ENCODE measurements at places on chromosomes 5 and 9. TPM values are rescaled to one million over a fixed set of nuclear protein-coding genes. Genes with fewer than 3 reads are reported as not detected.

The DNAJB5 gene
- total RNA-seq: 70.0 TPM

- no peak for DNase-seq
- H3K27ac ChIP-seq: peak overlapping the region; percentile 95
- no peaks in the 10 kb centered on the region for H3K36me3 ChIP-seq
- H3K27me3 ChIP-seq: no peaks in the 10 kb centered on the region
- peaks cover 52% of the 10 kb centered on the region for H3K4me1 ChIP-seq
Observed at GRCh38 chr9:129608561-129609481, 12.1 kb downstream of the C9orf50 start.

GRCh38 chr9:133876836-133877235 is 115.3 kb downstream of the VAV2 start:
- H3K27ac ChIP-seq: no peak overlapping the region
- peaks cover 6% of the 10 kb centered on the region for H3K4me1 ChIP-seq
- H3K4me3 ChIP-seq: no peak overlapping the region
- H3K27me3 ChIP-seq: no peaks in the 10 kb centered on the region

DNA sequence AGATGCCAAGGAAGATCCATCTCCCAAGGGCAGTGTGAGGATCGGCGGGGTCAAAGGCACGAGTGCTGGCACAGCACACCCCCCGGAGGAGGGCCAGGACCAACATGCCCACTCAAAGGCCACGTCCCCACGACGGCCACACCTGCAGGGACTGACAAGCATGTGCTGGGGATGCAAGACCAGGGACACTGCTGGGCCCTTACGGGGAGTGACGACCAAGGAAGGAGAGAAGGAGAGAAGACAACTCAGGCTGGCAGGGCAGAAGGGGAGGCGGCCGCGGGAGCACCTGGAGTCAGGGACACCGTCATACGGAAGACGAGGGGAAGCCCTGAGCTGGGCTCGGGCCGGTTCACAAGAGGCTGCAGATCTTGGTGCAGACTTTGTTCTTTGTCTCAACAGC is 10.4 kb downstream of the QSOX2 start:
- DNase-seq: no peak
- peaks cover 30% of the 10 kb centered on the region for H3K4me1 ChIP-seq
- no peaks in the 10 kb centered on the region for H3K27me3 ChIP-seq
- no peak overlapping the region for H3K27ac ChIP-seq
- H3K4me3 ChIP-seq: no peak overlapping the region

DNA sequence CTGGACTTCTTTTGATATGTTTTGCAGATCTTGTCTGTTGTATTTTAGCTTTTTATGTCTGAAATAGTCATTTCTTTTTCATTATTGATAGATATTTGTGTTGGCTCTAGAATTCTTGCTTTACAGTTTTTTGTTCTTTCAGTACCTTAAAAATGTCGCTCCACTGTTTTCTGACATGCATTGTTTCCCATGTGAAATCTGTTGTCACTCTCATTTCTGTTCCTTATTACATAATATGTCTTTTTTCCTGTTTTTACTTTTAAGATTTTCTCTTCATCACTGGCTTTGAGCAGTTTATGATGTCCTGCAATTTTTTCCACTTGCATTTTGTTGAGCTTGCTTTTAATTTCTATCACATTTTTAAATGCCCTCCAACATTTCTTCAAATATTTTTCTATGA is 270.4 kb upstream of the TARS1 start:
- no peaks in the 10 kb centered on the region for H3K27me3 ChIP-seq
- no peaks in the 10 kb centered on the region for H3K4me1 ChIP-seq
- no peak overlapping the region for H3K27ac ChIP-seq
- H3K36me3 ChIP-seq: no peaks in the 10 kb centered on the region
- no peak overlapping the region for H3K4me3 ChIP-seq

The PROB1 gene
- 46.3 TPM for total RNA-seq

GRCh38 chr9:16180546-16180945 is 627.7 kb downstream of the CCDC171 start:
- peaks cover 16% of the 10 kb centered on the region for H3K4me1 ChIP-seq
- no peaks in the 10 kb centered on the region for H3K36me3 ChIP-seq
- no peak overlapping the region for H3K4me3 ChIP-seq
- DNase-seq: no peak
- no peaks in the 10 kb centered on the region for H3K27me3 ChIP-seq
- H3K27ac ChIP-seq: no peak overlapping the region

The TPD52L3 gene
- total RNA-seq: not detected

GRCh38 chr5:36272136-36272690 is 29.5 kb downstream of the RANBP3L start:
- H3K4me3 ChIP-seq: no peak overlapping the region
- no peaks in the 10 kb centered on the region for H3K27me3 ChIP-seq
- no peak overlapping the region for H3K27ac ChIP-seq
- no peaks in the 10 kb centered on the region for H3K36me3 ChIP-seq
- peaks cover 6% of the 10 kb centered on the region for H3K4me1 ChIP-seq
- no peak for DNase-seq

GRCh38 chr9:4417578-4418325 is 72.5 kb upstream of the SLC1A1 start:
- no peak for DNase-seq
- no peak overlapping the region for H3K4me3 ChIP-seq
- no peak overlapping the region for H3K27ac ChIP-seq
- no peaks in the 10 kb centered on the region for H3K4me1 ChIP-seq
- no peaks in the 10 kb centered on the region for H3K36me3 ChIP-seq

DNA sequence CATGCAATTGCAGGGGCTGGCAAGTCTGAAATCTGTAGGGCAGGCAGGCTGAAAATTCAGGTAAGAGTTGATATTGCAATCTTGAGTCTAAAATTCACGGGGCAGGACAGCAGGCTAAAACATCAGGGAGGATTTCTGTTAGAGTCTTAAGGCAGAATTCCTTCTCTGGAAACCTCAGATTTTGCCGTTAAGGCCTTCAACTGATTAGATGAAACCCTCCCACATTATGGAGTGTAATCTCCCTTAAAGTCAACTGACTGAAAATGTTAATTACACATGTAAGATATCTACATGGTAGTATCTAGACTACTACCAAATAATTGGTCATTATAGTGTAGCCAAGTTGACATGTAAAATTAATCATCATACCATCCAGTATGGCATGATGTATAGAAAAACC is 3.1 kb upstream of the ZNF169 start:
- no peaks in the 10 kb centered on the region for H3K27me3 ChIP-seq
- H3K27ac ChIP-seq: no peak overlapping the region
- no peak for DNase-seq
- no peak overlapping the region for H3K4me3 ChIP-seq

- no peak overlapping the region for H3K4me3 ChIP-seq
- no peaks in the 10 kb centered on the region for H3K27me3 ChIP-seq
- H3K36me3 ChIP-seq: no peaks in the 10 kb centered on the region
- H3K27ac ChIP-seq: no peak overlapping the region
- no peaks in the 10 kb centered on the region for H3K4me1 ChIP-seq
Observed at GRCh38 chr5:146005723-146006122, 69.3 kb downstream of the SH3RF2 start.

DNA sequence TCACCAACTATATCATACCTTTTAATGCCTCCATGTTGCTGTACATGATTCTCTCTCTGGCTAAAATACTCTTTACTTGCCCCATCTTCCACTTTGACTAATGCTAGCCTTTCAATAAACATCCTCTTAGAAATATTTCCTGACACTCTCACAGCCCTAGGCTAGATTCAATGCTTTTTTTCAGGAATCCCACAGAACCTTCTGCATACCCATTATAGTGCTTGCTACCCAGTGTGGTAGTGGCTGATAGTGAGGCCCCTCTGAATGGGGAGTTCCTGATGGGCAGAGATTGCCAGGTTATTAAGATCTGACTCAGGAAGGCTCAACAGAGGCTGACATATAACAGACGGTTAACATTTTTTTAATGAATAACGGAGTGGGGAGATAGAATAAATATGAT is 11.6 kb downstream of the SSBP2 start:
- DNase-seq: no peak
- peaks cover 7% of the 10 kb centered on the region for H3K36me3 ChIP-seq
- H3K27me3 ChIP-seq: no peaks in the 10 kb centered on the region
- H3K4me3 ChIP-seq: no peak overlapping the region

DNA sequence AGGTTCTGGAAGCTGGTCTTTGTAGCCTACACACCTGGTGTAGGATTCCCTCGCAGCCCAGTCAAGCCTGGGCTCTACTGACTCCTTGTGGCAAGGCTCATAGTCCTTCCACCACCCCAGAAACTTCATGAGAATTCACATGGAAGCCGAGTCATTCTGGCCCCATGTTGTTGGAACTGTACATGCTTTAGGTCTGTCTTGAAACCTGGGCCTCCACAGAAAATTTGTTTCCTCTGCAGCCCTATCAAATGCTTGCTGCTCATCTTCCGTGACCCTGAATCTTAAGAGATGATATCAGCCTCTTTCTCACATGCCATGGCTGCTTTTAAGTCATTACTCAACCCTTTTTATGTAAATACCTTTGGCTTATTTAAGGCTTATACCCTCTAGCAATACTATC is 113.4 kb upstream of the GRHPR start:
- no peak overlapping the region for H3K4me3 ChIP-seq
- no peaks in the 10 kb centered on the region for H3K27me3 ChIP-seq
- peaks cover 26% of the 10 kb centered on the region for H3K36me3 ChIP-seq
- no peak for DNase-seq
- no peaks in the 10 kb centered on the region for H3K4me1 ChIP-seq

- DNase-seq: no peak
- no peak overlapping the region for H3K27ac ChIP-seq
- H3K4me1 ChIP-seq: peaks cover 5% of the 10 kb centered on the region
- H3K27me3 ChIP-seq: no peaks in the 10 kb centered on the region
- no peak overlapping the region for H3K4me3 ChIP-seq
Observed at GRCh38 chr5:103445426-103446035, 117.1 kb downstream of the NUDT12 start.

The SLC26A2 gene
- 4.1 TPM for total RNA-seq

DNA sequence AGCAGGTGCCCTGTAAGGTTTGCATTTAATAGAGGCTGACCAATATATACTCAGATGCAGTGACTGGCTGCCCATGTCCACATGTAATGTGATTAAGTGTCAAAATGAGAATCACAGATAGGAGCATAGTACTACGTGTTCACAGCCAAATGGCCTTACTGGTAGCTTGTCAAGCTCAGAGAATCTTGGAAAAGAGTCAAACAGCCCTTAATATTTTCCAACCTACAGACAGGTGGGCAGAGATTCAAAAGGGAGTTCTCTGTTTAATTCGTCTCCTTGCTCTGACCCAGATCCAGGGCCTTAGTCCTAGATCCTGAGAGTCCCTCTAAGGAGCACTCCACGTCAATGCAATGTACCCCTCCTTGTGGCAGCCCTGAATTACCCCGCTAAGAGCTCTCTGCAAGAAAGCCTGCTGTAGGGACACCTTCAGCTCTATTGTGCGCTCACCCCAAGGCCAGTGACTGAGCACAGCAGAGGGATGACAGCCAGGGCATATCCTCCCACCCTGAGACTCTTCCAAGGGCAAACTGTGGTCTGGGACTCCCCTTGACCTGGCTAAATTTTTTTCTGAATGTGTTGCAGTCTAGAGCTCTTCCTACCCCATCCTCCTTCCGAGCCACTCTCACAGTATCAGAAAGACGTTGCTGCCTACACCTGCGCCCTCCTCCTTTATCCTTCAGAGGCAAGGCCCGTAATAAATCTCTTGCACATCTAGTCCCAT is 159.2 kb downstream of the SNCAIP start:
- H3K27me3 ChIP-seq: no peaks in the 10 kb centered on the region
- H3K4me3 ChIP-seq: no peak overlapping the region
- H3K36me3 ChIP-seq: no peaks in the 10 kb centered on the region
- no peak overlapping the region for H3K27ac ChIP-seq

DNA sequence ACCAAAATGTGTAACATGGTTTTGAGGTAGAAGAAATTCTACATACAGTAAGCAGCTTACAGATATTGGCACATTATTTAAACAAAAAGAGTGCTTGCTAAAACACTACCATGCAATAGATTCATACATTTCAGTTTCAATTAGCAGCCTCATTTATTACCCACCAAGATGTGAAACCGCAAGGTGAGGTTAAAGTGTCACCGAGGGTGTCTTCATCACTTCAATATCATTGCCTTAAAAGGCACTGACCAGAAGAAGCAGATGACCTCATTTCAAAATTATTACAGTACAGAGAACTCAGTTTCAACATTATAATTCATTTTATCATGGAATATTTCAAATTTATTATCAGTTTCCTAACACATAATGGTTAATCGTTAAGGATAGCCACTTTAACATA is 302.2 kb downstream of the ISL1 start:
- H3K27ac ChIP-seq: no peak overlapping the region
- no peaks in the 10 kb centered on the region for H3K27me3 ChIP-seq
- no peak overlapping the region for H3K4me3 ChIP-seq
- no peak for DNase-seq

DNA sequence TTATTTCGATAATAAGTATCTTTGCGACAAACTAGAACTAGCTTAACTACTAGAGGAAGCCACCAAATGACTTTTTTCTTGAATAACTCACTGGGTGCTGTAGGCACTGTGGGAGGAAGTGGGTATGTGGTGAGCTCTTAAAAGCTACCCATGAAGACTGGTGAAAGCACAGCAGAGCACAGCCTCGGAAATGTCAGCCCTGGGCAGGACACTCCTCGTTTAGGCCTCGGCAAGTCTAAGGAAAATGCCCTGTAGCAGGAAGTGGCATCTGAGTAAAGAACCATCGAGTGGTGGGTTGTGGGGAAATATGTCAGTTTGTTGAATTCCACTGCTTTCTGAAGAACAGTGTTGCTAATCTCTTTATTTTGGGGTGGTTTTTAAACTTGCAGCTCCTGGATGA is 44.0 kb upstream of the NCS1 start:
- no peak for DNase-seq
- H3K4me3 ChIP-seq: no peak overlapping the region
- H3K4me1 ChIP-seq: peaks cover 18% of the 10 kb centered on the region
- peak overlapping the region; percentile 60 for H3K27ac ChIP-seq
- no peaks in the 10 kb centered on the region for H3K27me3 ChIP-seq

GRCh38 chr5:132824426-132824825 is 6.0 kb downstream of the SHROOM1 start:
- no peak overlapping the region for H3K27ac ChIP-seq
- peaks cover 5% of the 10 kb centered on the region for H3K27me3 ChIP-seq
- H3K4me3 ChIP-seq: no peak overlapping the region
- H3K4me1 ChIP-seq: peaks cover 36% of the 10 kb centered on the region
- no peak for DNase-seq
- peaks cover 4% of the 10 kb centered on the region for H3K36me3 ChIP-seq

DNA sequence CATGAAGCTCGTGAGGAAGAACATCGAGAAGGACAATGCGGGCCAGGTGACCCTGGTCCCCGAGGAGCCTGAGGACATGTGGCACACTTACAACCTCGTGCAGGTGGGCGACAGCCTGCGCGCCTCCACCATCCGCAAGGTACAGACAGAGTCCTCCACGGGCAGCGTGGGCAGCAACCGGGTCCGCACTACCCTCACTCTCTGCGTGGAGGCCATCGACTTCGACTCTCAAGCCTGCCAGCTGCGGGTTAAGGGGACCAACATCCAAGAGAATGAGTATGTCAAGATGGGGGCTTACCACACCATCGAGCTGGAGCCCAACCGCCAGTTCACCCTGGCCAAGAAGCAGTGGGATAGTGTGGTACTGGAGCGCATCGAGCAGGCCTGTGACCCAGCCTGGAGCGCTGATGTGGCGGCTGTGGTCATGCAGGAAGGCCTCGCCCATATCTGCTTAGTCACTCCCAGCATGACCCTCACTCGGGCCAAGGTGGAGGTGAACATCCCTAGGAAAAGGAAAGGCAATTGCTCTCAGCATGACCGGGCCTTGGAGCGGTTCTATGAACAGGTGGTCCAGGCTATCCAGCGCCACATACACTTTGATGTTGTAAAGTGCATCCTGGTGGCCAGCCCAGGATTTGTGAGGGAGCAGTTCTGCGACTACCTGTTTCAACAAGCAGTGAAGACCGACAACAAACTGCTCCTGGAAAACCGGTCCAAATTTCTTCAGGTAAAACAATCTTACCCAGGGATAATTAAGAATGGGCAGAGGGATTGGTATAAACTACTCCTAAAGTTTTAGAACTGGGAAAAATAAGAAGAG is 12.9 kb downstream of the ITGA1 start:
- H3K27ac ChIP-seq: peak overlapping the region; percentile 96
- H3K36me3 ChIP-seq: peaks cover 13% of the 10 kb centered on the region
- no peaks in the 10 kb centered on the region for H3K27me3 ChIP-seq
- H3K4me1 ChIP-seq: peaks cover 99% of the 10 kb centered on the region
- peak; percentile 61 for DNase-seq

Measured in left ventricle myocardium inferior (tissue), 1 donor.